Natural killer cell (primary cell): ENCODE measurements at places on chromosomes 2 and 18. TPM values are rescaled to one million over a fixed set of nuclear protein-coding genes. Genes with fewer than 3 reads are reported as not detected.

FAM237A gene
- total RNA-seq = not detected

PRKAG3 gene
- total RNA-seq = not detected

MARCO gene
- 0.38 TPM for total RNA-seq

EFEMP1 gene
- not detected for total RNA-seq

COLEC11 gene
- total RNA-seq = not detected

TLX2 gene
- 0.23 TPM for total RNA-seq

DSEL gene
- total RNA-seq = 0.12 TPM

CDH7 gene
- not detected for total RNA-seq

ATP5MC3 gene
- total RNA-seq = 67.1 TPM

CFAP65 gene
- total RNA-seq = not detected

GPAT2 gene
- 3.8 TPM for total RNA-seq

SNORC gene
- total RNA-seq = 0.98 TPM

ANTXR1 gene
- not detected for total RNA-seq

TNS1 gene
- total RNA-seq = 3.0 TPM

LRATD1 gene
- total RNA-seq = not detected

DYNAP gene
- not detected for total RNA-seq

RFTN2 gene
- total RNA-seq = not detected

TUBA3E gene
- total RNA-seq = not detected

RUFY4 gene
- total RNA-seq = 0.82 TPM

SCG2 gene
- 0.13 TPM for total RNA-seq

NTSR2 gene
- not detected for total RNA-seq

HOXD11 gene
- total RNA-seq = not detected
